Hematopoietic multipotent progenitor cell treated with erythropoietin and hydrocortisone succinate and interleukin-3 and kit ligand, for 15 days (in vitro differentiated cells): ENCODE measurements at places on chromosomes 16 and 17.

DNA sequence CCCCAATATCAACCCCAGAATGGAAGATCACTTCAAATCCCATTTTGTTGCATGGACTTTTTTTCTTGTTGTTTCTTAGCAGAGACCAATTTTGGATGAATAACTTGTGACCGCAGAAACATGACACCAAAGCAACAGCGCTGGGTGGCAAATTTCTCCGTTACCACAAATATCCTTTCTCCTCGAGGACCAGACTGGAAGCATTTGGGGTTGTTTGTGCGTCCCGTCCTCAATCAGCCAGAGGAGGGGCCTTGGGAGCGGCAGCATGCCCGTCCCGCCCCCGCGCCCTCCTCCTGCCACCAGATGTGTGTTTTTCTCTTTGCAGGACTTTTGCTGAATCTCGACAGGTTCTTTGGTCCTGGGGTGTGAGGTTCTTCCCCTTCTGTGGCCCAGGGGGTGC, 282.5 kb upstream of the FOXF1 start:
- no peak for DNase-seq

DNA sequence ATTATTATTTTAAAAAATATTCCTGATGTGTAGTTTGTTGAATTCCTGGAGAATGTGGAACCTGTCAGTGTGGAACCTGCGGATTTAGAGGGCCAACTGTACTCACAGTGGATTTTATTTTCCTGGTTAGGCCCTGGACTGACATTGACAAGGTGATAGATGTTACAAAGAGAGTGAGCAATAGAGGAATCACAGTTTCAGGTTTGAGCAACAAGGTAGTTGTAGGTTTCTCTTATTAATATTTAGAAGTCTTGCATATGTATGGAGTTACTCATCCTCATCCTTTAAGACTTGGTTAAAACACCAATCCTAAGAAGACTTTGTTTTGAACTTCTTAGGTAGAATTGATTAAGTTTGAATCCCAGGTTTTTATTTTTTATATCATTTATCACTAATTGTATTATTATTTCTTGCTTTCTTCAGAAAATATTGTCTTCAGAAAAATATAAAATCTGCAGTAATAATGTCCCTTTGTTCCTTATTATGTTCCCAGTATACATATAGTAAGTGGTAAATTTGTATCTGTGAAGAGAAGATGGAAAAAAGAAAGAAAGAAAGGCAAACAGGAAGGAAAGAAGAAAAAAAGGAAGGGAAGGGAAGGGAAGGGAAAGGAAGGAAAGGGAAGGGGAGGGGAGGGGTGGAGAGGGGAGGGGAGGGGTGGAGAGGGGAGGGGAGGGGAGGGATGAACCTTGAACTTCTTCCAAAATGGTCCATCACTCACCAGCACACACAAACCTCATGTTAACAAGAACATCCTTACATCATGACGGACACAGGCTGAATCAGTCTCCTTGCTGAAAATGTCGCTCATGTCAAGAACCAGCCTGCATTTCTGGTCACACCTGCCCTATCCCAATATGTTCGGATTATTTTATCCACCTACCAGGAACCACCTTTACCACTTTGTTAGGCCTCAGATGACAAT, 867.2 kb downstream of the CDH11 start:
- no peak for DNase-seq

- DNase-seq: no peak
These were observed 494.1 kb downstream of the CDH11 start for GRCh38 chr16:64627781-64628180.

GRCh38 chr17:50048146-50048720, 7.7 kb upstream of the ITGA3 start:
- no peak for DNase-seq

DNA sequence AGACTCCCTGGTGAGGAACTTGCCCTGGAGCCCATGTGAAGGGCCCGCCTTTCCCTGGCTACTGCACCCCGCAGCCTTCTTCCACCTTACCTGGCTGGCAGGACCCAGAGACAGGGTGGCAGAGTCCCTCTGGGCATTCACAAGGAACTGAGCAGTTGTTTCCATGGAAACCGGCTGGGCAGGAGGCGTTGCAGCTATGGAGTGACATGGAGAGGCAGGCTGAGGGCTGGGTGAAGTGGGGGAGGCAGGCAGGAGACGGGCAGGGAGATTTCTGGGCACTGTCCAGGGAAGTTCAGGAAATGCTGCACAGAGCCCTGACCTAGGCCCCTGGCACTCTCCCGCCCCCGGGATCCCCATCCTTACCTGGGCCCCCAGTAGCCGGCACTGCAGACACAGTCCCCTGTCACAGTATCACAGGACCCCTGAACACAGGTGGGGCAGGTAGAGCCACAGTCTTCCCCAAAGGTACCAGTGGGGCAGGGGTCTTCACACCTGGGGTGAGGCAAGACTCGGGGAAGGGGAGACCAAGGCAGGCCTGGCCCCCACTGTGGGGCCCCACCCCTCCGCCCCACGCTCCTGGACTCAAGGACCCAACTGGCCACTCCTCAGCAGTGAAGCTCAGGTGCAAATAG, 5.9 kb downstream of the SCARF1 start:
- no peak for DNase-seq
